ENCODE measurements at places on chromosomes 2 and 18.

DNA sequence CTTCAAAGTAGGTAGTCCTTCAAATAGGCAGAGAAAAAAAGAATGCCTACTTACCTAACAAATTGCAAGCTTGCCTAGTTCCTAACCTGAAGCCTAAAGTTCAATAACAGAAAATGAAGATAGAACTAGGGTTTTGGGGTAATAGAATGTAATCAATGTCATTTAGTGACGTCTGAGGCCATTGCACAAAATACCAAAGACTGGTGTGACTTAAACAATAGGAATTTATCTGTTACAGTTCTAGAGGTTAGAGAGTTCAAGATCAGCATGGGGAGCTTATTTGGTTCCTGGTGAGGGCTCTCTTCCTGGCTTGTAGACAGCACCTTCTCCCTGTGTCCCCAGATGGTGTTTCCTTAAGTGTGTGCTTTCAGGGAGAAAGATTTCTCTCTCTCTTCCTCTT is 4.7 kb upstream of the NPC1 start:
- no peak for DNase-seq

- no peak for DNase-seq
These were observed 190.1 kb downstream of the PTPRM start for GRCh38 chr18:7757175-7757574.

GRCh38 chr2:6877402-6878304 is at the start of gene RSAD2:
RSAD2 (plus strand) TSS chr2:6877777; CDS start chr2:6877801, 24 bp downstream.
- no peak for DNase-seq

GRCh38 chr2:233124421-233125080 is 64.4 kb downstream of the INPP5D start:
- no peak for DNase-seq

DNA sequence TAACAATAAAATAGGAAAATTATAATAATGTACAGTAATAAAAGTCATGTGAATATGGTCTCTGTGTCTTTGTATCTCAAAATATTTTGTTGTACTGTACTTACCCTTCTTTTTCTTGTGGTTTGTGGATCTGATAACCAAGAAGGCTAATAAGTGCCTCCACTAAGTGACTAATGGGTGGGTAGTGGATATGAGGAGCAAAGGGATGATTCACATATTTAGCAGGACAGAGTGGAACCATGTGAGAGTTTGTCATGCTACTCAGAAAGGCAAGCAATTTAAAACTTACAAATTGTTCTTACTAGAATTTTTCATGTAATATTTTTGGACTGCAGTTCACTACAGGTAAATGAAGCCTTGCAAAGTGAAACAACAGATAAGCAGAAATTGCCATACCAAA is 1241.2 kb upstream of the CDH2 start:
- DNase-seq, result no peak

Measured in BE2C (cell line).